HL-60 (cell line): ENCODE measurements at places on chromosomes 16 and 17.
A peak's percentile ranks its signal among the peaks of the same experiment; 100 is the strongest.

DNA sequence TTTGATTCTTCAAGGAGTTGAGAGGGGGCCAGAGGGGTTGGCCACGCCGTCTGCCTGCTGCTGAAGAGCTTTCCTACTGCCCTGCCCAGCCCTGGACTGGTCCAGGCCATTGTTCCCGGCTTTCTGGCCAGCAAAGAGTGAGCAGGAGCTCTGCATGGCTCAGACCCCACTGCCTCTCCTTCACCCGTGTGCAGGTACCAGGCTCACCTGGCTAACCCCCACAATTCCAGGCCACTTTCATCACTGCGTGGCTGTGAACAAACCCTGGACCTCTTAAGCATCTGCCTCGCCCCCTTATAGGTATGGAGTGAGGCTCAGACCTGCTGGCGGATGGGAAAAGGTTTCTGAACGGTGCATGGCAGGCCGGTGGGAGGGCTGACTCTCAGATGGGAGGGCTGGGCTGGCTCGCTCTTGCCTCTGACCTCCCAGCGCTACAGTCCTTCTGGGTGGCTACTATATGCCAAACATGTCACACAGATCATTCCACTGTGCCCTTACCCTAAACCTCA, 8.9 kb downstream of the ZNF319 start:
- DNase-seq, result no peak

- no peak for DNase-seq
Observed at GRCh38 chr17:44309472-44309871, 1.1 kb downstream of the RUNDC3A start.

DNA sequence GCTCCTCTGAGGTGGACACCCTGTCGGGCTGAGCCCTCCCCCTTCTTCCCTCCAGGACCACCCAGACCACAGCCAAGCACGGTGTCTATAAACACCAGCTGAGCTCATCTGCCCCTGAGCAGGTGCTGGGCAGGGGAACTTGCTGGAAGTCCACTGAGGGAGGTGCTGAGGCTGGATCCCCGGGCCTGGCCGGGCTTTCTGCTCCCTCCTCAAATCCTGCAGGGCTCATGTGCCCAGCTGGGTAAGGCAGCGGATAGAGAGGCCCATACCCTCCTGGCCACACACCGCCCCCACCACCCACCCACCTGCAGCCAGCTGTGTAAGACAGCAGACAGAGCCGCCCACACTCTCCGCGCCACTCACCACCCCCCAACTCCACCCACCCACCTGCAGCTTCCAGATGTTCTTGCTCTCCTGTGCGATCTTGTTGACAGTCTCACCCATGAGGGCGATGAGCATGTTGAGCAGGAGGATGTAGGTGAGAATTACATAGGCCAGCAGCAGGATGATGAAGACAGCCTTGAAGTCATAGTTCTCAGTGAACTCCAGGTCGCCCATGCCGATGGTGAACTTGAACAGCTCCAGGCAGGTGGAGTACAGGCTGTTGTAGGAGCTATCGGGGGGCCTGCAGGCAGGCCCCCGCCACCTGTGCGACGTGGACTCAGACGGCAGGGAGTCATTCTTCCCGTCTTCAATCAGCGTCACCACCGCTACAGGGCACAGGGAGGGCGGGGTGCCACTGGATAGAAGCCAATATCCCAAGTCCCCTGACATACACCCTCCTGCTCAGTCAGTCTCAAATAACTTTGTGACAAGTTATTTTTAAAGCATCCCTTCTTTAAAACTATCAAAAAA, 15.9 kb upstream of the TRPV3 start:
- no peak for DNase-seq

DNA sequence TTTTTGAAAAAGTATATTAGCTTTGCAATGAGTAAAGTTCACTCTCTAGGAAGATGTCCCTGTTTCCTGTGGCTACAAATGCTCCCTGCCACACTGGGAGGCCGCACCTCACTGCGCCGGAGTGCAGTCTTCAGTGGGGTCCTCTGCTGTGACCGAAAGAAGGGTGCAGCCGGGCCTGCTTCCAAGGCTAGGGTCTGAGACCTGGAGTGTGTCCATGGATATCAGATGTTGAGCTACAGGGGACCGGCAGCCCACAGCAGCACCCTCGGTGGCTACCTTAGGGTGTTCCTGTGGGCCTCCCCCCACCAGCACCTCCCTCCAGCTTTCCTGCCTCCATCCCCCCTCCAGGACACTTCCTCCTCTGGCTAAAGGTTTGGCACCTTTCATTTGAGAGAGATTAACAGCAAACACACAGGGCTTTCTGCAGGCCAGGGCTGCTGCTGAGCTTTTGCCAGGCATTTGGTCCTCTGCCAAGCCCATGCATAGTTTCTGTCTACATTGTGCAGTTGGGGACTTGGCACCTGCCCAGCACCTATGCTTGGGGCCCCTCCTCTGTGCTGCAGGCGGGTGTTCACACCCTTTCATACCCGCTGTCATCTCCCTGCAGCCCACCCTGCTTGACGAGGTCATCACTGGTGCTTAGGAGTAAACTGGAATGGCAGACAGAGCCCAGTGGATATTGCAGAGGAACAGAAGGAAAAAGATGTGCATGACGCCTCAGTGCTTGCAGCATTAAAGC, 33.8 kb upstream of the CRISPLD2 start:
- DNase-seq, result no peak

DNA sequence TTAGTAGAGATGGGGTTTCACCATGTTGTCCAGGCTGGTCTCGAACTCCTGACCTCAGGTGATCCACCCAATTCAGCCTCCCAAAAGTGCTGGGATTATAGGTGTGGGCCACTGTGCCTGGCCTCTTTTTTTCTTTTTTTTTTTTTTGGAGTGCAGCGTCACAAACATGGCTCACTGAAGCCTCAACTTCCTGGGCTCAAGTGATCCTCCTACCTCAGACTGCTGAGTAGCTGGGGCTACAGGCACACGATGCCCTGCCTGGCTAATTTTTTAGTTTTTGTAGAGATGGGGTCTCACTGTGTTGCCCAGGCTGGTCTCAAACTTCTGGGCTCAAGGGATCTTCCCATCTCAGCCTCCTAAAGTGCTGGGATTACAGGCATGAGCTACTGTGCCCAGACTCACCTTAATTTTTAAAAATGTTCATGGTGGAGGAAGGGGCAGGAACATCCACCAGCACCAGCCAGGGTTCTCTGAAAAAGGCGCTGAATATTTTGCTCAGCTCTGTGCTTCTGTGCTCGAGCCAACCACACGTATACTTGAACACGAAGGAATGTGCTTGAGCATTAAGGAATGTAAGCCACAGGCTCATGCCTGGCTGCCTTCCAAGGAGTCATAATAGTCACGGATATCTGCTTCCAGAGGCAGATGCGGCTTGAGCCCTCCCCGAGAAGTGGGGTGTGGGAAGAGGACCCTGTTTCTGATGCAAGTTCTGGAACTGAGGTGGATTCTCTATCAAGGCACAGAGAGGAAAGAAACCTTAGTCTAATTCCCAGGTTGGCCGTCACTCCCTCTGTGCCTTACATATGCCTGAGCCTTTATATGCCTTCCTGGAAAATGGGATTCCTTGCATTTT, 65.5 kb upstream of the CREBBP start:
- no peak for DNase-seq

DNA sequence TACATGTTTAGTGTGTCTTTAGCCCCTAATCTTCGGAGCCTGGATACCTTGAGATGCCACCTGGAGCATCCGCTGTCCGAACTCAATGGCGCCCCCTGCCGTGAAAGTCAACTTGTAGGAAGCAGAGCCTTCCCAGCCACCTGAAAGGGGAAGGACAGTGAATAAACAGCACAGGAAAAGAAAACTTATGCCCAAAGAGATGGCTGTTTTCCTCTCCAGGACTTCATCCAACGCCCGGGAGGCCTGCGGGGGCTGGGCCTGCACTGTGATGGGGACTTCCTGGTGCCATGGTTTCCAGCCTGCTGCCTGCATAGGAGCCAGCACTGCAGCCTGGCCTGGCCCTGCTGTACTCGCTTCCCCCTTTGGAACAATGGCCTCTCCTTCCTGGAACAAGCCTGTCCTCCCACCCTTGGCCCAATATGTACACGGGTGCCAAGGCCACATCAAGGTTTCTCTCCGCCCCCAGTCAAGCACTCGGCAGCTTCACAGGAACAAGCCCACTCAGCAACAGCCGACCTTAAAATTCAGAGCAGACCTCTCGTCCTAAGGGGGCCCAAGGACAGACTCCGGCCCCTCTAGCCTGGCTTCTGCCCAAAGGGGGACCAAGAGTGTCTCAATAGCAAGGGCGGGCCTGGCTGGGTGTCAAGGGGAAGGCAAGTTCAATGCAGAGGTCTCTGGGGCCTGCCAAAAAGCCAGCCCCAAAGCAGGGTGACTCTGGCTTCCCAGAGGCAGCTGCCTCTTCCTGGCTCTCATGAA, 4.5 kb upstream of the UNC13D start:
- no peak for DNase-seq

DNA sequence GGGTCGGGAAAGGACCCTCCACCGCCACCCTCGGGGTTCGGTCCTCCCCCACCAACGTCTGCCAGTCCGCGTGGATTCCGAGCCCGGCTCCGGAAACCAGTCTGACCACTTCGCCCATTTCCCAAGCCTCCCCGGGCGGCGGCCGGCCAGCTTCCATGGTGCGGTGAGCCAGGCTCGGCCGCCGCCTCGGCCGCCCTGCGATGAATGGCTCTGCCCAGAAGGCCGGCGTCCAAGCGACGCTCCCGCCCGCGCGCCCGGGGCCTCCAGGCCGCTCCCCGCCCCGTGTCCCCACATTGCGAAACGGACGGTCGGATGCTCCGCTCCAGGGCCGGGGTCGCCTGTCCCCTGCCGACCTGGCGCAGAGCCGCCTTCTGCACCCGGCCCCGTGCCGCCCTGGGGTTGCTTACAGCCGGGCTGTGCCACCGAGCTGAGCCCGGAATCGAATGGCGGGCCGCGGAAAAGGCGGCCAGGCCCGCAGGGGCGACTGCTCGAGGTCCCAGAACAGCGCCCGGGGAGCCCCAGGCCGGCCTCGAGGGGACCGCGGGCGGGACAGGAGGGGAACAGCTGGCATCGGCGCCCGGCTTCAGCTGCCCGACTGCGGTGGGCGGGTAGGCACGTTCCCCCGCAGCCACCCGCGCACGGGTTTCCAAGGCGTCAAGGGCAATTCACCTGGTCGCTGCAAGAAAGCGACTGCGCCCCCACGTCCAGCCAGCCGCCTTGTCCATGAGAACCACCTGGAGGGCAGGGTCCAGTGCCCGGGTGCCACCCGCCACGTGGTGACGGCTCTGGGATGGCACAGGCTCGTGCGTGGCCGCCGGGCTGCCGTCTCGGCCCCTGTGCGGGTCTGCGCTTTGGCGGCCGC, 18.3 kb upstream of the CBX8 start:
- no peak for DNase-seq

- DNase-seq, result peak; percentile 79
Observed at GRCh38 chr17:27529230-27529796, 73.1 kb downstream of the KSR1 start.

GRCh38 chr17:7561028-7561575, 617 bp upstream of the SENP3 start:
- DNase-seq, result peak; percentile 76

GRCh38 chr17:41403404-41404023, 6.1 kb upstream of the KRT31 start:
- no peak for DNase-seq

- no peak for DNase-seq
Observed at GRCh38 chr16:46718214-46718613, 28.8 kb downstream of the ORC6 start.

DNA sequence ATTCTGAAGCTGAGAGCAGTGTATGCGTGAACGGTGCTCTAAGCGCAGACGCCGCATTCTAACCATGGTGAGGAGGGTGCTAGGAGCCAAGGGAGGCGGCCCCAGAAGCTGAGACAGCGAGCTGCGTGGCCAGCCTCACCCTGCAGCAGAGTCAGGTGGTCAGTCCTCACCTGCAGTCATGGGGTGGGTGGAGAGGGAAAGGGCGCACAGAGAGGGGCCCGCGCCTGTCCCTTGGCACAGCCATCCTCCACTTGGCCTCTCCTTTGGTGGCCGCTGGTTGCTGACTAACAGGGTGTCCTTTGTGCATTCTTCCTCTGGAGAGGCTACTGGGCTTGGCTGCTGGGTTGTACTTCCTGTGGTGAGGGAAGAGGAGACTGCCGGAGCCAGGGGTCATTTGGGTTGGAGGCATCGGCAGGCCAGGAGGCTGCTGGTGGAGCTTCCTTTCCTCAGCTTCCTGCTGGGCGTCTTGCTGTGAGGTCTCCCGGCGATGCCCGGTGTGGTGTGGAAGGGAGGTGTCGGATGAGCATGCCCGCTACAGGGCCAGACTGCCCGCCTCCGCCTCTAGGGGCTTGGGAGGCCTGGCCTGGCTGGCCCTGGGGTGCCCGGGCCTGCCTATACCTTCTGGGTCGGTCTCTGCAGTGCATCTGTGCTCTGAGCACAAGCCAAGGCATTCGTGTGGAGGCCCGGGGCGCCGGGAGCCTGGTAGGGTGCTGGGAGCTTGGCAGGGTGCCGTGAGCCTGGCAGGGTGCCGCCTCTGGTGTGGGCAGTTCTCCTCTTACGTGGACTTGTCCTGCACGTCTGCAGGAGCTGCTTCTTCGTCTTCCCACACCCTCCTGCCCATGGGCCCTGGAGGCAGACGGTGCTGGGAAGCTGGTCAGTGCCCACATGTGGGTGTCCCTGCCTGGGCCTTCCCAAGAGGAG, 17.4 kb downstream of the RNF213 start:
- no peak for DNase-seq

- no peak for DNase-seq
Observed at GRCh38 chr17:28392491-28392890, 13.5 kb downstream of the SLC46A1 start.

DNA sequence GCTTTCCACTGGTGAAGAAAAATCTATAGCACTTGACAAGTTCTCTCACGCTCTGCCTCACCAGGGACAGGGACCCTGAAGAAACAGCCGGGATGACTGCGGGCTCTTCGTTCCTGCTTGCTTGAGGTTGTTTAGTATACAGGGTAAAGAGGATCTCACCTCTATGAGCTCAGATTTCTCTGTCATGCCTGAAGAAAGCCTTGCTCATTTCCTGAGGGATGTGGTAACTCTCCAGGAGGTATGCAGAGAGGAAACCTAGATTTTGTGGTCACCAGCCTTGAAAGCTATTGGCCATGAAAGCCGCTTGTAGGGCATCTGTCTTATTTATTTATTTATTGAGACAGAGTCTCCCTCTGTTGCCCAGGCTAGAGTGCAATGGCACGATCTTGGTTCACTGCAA, 23.2 kb downstream of the USP43 start:
- no peak for DNase-seq

GRCh38 chr17:31226950-31227349, 70.1 kb downstream of the OMG start:
- DNase-seq, result no peak
